ENCODE measurements at places on chromosomes 13 and 19.
A peak's percentile ranks its signal among the peaks of the same experiment; 100 is the strongest.

DNA sequence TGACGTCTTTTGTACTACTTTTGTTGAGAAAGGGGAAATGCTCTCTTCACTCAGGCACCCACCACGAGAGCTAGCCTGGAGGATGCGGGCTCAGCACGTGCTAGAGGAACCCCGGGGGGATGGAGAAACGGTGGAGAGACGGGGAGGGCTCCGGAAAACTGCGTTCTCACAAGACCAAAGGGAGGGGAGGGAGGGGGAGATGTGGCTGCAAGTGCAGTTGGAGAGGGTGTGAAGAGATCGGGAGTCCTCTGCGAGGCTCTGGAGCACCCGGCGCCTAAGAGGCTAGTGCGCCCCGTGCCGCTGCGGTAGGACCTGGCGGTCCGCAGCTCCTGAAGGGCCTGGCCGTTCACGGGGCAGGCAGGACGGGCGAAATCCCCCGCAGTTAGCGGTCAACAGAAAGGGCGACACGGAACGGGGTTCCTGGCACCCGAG is 43.4 kb upstream of the XPO4 start:
- peak; percentile 55 for DNase-seq

GRCh38 chr19:34172661-34173192 is 423 bp downstream of the LSM14A start:
- no peak for DNase-seq

DNA sequence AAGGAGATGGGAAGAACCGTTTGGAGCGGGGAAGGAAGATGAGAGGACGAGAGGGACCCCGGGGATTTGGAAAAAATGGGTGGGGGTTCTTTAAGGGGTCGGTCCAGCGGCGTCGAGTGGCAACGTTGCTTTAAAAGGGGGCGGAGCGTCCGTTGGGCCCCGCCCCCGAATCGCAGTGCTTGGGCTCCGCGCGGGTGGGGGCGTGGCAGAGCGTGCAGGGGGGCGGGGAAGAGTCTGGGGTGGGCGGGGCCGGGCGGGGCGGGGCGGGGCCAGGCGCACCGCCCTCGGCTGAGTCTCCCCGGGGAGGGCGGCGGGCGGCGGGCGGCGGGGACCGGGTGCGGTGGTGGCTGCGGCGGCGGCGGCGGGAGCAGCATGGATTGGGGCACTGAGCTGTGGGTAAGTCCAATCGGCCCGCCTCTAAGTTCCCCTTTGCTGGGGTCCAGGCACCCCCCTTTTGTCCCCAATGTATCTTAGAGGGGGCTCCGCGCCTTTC is at the start of gene TRIP10:
TRIP10 (plus strand) TSS at position 291 of the 493 bp plus-strand sequence; CDS start at position 373, 82 bp downstream.
- DNase-seq: peak; percentile 65

DNA sequence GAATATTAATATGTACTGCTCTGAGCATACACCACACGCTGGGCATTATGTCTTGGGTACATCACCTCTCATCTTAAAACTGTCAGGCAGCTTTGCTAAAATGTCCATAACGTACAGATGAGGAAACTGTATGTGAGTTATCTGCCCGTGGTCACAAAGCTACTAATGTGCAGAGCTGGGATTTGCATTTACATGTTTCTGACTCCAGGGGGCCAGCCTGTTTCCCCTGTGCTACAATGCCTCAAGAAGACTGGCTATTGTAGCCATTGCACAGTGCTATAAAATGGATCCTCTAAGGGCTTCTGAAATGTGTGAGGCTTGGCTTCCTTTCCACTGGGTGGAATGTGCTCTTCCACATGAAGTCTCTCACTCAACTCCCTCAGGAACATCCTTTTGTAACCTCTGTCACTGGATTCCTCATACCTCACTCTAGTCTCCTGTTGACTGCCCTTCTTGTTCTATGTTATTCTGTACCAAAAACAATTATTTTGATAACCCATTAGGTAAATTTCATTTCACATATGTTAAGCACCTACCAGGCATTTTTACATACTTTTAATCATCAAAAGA is 95.6 kb upstream of the HTR2A start:
- DNase-seq: no peak

DNA sequence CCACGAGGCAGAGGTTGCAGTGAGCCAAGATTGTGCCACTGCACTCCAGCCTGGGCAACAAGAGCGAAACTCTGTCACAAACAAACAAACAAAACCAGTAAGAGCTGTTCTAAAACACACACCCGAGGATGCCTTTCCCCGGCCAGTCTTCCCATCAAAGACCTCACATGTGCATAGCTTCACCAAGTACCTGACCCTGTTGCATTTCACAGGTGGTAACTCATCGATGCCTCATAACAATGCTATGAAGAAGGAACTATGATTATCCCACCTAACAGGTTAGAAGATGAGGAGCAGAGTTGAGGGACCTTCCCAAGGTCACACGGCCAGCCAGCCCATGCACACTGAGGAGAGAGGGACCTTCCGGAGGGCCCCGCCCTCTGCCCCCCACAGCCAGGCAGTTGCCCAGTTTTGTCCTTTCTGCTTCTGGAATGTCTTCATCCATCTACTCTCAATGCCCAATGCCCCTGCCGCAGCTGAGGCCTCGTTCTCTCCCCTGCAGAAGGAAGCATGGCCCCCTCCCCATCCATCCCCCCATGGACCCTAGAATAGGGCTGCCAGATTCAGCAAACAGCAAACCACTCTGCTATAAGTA is 16.8 kb upstream of the LENG8 start:
- no peak for DNase-seq

GRCh38 chr13:36412736-36413135 is 19.6 kb upstream of the CCNA1 start:
- no peak for DNase-seq

GRCh38 chr13:43473437-43473836 is 313.3 kb downstream of the ENOX1 start:
- no peak for DNase-seq

GRCh38 chr13:34719060-34719875 is 222.8 kb upstream of the NBEA start:
- no peak for DNase-seq

DNA sequence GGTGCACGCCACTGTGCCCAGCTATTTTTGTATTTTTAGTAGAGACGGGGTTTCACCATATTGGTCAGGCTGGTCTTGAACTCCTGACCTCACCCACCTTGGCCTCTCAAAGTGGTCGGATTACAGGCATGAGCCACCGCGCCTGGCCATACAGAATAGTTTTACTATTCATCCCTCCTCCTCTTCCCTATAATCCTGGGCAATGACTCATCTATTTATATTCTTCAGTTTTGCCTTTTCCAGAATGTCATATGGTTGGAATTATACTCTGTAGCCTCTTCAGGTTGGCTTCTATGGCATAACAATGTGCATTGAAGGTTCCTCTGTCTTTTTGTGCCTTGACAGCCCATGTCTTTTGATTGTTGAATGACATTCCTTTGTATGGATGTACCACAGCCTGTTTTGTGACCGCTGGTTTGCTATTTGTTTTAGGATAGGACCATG is 22.2 kb upstream of the LRP3 start:
- DNase-seq: no peak

DNA sequence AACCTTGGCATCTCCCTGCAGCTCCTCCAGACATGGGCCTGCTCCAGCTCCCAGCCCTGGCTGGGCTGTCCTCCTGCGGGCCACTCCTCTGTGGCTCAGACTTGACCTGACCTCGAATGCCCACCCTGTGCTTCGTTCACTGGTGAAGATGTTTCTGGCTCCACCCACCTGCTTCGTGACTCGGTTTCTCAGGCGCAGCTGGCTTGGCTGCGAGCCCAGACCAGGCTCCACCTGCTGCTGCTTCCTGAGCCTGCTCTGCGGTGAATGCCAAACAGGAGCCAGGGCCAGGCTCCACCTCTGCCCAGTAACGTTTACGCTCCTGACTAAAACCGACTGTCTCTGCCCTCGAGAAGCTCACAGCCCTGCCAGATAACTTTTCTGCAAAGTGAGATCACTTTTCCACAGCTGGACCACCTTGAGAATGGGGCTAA is 8.9 kb upstream of the RSPH6A start:
- DNase-seq: no peak

- DNase-seq: no peak
Measured at GRCh38 chr13:113110048-113110851, 4.7 kb downstream of the F7 start.

GRCh38 chr19:55279340-55279739 is 570 bp downstream of the HSPBP1 start:
- DNase-seq: no peak

DNA sequence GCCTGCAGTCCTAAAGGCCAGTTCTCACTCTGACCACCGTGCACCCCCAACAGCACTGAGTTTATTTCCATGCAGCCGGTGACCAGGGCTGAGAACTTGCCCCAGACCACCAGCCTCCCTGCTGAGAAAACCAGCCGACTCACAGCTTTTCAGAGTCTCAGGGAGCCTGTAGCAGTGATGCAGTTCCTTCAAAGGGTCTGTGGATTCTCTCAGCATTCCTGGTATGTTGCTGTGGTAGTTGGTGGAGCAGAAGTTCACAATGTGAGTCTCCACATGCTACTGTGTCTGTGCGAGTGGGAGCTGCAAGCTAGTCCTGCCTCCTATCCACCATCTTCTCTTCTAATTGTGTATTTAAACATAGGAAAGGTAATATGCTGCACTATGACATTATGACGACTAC is 254.9 kb upstream of the KLF12 start:
- DNase-seq: no peak

DNA sequence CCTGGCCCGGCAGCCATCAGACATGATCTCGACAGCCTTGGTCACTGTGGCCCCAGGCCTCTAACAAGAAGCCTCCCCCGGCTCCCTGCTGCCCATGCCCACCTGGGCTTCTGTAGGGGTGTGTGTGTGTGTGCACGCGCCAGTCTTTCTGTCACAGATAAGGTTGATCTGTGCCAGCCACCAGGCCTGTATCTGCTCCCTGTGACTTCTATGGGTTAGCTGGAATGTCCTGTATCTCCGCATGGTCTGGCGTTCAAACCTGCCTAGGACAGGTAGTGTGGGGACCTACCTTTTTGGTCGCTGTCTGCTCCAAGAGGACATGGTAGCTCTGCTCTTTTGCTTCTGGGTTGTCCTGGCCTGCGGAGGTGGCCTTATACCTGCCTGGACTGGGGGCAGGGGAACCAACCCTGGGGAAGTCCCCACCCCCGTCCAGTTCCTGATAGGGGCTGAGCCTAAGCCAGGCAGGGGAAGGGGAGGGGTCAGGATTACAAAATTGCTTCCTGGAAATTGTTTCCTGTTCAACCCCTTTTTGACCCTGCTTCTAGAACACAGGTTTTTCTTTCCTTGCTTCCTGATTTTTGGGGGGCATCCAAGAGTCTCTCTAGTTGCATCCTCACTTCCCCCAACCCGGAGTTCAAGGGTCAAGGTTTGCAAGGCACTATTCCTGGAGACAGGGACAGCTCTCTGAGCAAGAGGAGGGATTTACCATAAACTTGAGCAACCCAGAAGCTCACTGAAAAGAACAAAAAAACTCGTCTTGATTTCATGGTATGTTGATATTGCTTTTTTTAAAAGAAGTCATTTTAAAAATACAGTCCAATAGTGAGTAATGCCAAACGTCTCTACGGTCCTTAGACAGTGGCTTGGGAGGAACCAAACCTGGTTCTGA is at the start of gene LRG1:
LRG1 (minus strand) TSS at position 344 of the 889 bp plus-strand sequence; CDS start at position 321, 23 bp downstream.
- peak; percentile 98 for DNase-seq

DNA sequence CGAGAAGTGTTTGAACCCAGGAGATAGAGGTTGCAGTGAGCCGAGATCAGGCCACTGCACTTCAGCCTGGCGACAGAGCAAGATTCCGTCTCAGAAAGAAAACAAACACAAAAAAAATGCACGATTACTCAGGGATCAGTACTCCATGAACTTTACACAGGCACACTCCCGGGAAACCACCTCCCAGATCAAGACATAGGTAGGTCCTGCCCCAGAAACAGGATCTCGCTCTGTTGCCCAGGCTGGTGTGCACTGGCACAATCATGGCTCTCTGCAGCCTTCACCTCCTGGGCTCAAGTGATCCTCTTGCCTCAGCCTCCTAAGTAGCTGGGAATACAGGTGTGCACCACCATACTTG is 11.2 kb downstream of the VASP start:
- DNase-seq: no peak

GRCh38 chr13:56299650-56300049 is 841.1 kb upstream of the PRR20A start:
- no peak for DNase-seq

DNA sequence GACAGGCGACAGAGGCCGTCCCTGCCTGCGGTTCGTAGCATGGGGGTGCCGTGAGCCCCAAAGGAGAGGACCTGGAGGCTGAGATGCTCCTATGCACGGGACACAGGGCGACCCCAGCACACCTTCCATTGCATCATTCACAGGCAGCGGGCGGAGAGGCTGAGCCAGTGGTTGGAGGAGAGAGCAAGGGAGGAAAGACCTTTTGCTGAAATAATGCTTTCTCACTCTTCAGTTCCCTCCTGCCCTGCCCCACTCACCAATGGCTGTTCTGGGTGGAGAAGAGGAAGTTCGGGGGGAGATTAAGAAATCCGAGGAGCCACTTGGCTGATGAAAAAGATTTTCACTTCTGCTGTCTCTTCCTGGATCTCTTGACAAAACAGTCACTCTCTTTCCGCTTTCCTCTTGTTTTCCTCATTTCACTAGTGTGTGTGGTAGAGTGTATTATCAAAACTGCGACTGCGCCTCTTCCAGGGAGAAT is at the start of gene NLRP12:
NLRP12 (minus strand) TSS at position 181 of the 478 bp plus-strand sequence; CDS start at position 41, 140 bp downstream.
- DNase-seq: peak; percentile 97

- peak; percentile 91 for DNase-seq
Measured at GRCh38 chr13:28423010-28423409, 71.9 kb downstream of the FLT1 start.

GRCh38 chr13:31965361-31966066 is 66.1 kb upstream of the FRY start:
- no peak for DNase-seq

DNA sequence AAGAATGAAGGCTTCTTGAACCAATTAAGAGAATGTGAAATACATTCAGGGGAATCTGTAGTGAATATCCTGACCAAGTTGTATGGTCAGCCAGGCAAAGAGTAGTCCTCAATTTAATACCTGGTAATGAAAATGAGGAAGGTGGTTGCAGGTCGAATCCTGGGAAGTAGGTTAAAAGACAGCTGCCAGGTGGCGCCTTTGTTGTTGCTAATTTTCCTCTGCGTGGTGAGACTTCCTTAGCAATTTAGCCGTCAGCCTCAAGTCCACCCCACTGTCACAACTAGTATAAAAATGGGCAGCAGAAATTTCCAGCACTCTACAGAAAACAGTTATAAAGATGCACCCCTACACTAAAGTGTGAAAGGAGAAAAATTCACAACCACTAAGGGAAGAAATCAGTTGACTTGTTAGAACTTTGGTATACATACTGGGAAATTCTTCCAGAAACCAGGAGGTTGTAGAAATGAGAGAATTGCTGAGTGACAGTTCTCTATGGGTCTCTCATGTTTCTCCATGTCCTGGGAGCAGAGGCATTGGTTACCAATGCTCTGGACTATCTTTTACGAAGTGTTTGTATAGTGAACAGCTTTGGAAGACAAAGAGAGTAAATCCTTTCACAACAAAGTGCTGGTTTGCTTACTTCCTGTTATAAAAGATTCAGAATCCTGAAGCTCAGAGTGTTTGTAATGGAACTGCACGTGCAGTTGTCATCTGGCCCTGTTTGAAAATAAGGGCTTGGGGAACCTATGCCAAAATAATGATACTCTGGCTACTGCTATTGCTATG is 235.9 kb downstream of the NHLRC3 start:
- peak; percentile 5 for DNase-seq

GRCh38 chr13:24187185-24187584 is 26.7 kb downstream of the SPATA13 start:
- DNase-seq: peak; percentile 32

All from CD14-positive monocyte (primary cell).